ENCODE measurements at places on chromosomes 11 and 22.

DNA sequence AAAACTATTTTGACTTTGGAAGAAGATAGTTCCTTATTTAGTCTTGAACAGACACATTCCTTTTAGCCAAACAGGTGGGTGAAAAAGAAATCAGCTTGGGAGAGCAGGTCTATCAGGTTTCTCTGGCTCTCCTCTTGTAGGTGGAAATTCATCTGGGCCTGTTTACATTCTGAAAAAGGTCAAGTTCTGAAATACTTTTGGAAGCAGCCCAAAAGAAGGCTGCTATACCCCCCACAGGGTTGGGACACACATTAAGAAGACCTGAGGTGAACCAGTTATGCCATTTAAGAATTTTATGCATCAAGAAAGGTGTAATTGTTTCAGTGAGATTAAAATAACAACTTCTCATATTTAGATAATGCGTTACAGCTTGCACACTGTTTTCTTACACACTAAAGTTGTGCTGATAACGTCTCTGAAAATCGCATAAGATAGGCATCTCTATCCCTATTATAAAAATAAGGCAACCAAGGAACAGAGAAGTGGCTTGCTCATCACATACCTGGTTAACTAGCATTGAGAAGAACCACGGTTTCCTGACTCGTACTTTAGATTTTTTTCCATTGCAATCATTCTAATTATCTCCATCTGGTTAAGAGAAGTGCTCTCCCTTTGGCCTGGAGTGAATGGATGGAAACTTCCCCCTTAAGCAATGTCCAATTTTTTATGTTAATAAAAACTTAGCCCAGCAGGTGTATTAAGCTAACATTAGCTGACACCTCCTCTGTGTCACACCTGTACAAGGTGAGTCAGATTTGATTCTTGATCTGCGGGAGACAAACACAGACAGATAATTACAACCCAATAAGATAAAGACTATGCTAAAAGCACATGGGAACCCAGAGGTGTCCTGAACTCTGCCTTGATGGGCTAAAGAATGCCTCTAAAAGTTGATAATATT, 60.5 kb upstream of the UCP3 start:
- DNase-seq, result peak; percentile 85

DNA sequence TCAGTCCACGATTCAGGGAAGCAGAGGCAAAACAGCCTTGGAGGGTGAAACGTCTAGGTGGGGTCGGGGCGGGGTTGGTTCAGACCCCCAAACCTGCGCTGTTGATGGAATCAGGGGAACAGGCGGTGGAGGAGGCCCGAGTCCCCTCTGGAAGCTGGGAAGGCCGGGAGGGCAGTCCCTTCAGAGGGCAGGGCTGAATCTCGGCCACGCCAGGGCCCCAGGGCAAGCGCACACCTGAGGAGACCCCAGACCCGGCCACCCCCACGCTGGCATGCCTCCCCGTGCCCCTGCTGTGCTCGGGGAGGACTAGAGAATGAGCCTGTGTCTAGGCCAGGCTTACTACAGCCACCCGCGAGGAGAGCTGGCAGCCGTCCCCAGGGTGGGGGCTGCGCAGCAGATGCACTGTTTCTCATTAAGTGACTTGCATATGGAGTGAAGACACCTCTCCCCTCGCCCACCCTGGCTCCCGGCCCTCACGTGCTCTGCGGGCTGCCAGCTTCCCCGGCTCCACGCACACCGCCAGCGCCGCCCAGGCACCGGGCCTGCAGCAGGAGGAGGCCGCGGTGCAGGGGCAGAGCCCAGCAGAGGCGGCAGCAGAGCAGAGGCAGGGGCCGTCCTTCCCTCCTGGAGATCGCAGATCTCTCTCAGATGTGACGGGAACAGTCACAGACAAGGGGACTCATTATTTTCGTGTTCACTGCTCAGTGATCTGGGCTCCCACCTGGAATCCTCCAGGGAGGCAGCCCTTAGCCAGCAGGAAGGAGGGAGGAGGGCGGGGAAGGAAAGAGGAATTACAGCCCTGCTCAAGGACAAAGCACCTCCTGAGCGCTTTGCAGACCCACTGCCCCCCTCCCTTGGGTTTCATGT, 47.1 kb upstream of the OPCML start:
- no peak for DNase-seq

DNA sequence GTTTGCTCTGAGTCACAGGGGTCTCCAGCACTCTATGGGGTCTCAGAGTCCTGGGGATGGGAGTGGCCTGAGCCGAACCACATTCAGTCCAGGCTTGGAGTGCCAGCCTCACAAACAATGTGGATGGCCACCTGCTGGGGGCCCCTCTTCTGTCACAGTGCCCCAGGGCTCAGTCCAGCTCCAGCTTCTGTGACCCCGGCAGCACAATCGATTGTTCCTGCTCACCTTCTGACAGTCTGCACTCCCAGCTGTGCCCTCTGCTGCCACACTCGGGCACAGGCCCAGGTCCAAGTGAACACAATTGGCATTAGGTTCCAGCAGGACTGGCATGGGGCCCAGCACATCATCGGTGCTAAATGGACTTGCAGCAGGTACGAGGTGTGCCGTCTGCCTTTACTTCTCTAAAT, 84.8 kb downstream of the TP53I11 start:
- DNase-seq, result no peak

DNA sequence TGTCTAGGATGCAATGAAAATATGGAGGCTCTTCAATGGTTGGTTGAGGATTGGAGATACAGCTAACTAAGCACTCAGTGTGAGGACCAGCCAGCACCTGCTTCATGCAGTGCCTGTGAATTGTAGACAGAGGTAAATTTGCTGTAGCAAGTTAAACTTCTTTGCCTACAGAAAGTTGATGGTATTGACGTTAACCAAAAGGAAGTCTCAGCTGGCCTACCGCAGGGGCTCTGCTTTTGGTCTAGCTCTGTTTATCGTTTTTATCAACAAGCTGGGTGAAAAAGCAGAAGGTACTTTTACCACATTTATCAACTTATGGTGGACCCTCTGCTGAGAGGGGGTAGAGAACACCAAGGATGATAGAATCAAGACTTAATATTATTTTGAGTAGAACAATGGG, 51.6 kb downstream of the GRAMD1B start:
- DNase-seq, result no peak

- DNase-seq, result no peak
Observed at GRCh38 chr11:60766547-60766946, 9.9 kb downstream of the MS4A15 start.

DNA sequence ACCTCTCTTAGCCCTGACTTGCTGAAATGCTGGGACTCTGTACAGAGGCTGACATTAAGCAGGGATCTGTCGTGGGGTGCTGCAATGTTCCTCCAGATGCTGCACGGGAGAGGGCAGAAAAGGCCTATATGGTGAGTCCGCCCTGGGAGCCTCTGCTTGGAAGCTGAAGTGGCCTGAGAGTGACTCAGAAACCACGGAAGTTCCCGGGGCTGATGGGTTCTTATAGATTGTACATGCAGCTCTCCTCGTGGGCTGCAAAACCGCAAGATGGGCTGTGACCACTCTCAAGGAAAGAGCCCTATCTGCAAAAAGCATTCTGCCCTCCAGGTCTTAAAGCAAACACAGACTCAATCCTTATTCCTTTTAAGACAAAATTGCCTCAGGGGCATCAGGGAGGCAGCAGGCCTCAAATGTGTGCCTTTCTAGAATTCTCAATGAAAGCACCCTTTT, 5.8 kb upstream of the SLC43A3 start:
- peak; percentile 85 for DNase-seq

DNA sequence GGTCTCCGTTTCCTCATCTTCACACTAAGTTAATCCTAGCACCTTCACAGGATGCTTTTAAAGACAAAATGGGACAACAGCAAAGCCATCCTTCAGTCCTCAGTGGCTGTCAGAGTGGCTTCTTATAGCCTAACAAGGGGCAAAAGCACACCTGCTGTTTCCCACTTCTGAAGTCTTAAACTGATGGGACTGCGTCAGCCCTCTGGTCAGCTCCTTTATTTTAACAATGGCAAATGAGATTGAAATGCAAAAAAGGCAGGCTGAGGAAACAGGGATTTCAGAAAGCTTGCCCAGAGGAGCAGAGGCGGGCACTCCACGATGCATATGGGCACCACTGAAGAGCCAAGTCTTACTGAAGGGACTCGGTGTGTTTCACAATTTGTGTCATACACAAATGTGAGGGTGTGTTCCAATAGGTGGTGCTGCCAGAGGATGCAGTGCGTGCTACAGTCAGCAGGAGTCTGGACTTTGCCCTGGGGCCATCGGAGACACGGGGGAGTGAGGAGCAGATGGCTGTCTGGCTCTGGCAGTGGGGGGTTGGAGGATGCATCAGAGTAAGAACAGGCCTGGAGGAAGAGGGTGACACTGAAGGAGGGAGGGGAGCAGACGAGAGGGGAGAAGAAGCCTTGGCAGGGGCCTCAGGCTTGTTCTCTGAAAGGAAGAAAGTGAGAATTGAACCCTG, 47.3 kb downstream of the TENM4 start:
- peak; percentile 54 for DNase-seq
